HCT116 (cell line): ENCODE measurements at places on chromosomes 4 and X. TPM values are rescaled to one million over a fixed set of nuclear protein-coding genes. Genes with fewer than 3 reads are reported as not detected.
A peak's percentile ranks its signal among the peaks of the same experiment; 100 is the strongest.

ENPEP gene
- 4.5 TPM for total RNA-seq

PROM1 gene
- 17.7 TPM for total RNA-seq

DNA sequence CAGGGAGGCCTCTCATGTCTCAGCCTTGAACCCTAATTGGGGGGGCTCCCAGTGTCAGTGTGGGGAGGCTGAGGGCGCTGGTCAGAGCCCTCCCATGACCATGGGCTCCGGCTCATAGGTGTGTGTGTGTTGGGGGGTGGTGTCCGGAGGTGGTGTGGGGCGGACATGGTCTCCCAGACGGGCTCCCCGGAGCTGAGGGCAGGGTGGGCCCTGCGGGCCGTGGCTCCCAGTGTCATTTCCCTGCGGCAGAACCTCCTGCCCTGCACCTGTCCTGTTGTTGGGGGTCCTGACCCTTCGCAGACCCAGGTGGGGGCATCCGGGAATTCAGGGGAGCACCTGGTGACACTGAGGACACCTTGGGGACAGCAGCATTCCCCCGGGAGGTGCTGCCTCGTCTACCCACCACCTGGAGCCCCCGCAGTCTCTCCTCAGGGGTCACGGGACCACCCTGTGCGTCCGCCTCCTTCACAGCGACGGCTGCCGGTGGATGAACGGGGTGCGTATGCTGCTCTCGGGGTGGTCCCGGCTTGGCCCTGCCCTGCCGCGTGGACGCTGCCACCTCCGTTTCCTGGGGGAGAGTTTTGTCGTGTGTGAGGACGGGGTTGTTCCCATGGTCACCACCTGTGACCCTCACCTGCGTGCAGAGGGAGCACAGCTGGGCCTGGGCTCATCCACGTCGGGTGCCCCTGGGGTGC lies 14.5 kb upstream of the GTPBP6 start:
- DNase-seq = no peak

LONRF3 gene
- 3.1 TPM for total RNA-seq

GPC3 gene
- 0.98 TPM for total RNA-seq

- no peak for DNase-seq
These were observed 128.2 kb downstream of the CPEB2 start for GRCh38 chr4:15130441-15130840.

ZIC3 gene
- total RNA-seq = not detected

TRIM60 gene
- not detected for total RNA-seq

DNA sequence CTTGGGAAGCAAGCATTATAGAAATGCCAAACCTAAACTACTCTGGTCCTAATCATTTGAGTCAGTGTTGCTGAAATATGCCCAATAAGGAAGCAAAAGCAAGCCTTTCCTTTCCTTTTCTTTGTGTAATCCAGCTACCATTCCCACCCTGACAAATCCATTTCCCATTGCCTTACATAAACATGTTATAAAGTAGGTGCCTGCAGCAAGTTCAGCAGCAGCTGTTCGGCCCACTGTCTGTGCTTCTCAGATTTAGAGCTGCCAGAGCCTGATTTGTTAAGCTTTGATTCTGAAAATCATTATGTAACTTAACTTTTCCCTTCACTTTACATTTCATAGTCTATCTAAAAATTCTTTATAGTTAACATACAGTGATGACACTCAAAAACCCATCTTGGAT lies 148.6 kb downstream of the EPHA5 start:
- no peak for DNase-seq

TMPRSS11D gene
- not detected for total RNA-seq

P2RY4 gene
- not detected for total RNA-seq

GRCh38 chrX:9342561-9343051 lies 122.3 kb upstream of the TBL1X start:
- DNase-seq = peak; percentile 71

MID2 gene
- total RNA-seq = 5.1 TPM

DNA sequence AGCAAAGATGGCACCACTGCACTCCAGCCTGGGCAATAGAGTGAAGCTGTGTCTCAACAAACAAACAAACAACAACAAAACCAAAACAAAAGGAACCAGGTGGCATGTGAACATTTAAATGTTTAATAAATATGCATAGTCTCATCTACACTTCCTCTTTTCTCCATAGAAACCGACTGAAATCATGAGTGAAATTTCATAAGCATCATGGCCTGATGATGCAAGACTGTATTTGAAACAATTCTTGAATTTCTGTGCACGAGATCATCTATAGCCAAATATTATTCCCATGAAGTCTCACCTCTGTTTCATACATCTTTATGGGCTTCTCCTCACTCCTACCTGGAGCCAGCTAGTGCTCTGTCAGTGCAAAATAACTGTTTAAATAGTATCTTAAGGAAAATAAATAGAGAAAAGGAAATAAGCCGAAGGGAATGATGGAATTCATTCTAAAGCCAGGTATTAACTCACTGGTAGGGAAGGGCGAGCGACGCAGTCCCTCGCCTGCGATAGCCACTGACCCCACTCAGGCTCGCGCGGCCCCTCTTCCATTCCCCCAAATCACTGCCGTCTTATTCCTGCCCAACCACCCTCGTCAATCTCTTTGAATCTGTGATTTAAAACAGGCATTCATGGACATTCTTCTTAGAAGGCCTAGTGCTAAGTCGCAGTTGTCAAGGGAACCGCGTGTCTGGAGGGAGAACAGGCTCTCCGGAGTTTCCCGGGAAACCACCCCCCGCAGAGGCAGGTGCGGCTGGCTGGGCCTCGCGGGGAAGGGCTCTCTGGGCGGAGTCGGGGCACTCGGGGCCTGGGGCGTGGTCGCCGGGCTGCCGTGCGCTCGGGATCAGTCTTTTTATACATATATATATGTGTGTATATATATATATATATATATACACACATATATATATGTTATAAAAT lies 52.4 kb upstream of the TRIM2 start:
- DNase-seq = no peak

DNA sequence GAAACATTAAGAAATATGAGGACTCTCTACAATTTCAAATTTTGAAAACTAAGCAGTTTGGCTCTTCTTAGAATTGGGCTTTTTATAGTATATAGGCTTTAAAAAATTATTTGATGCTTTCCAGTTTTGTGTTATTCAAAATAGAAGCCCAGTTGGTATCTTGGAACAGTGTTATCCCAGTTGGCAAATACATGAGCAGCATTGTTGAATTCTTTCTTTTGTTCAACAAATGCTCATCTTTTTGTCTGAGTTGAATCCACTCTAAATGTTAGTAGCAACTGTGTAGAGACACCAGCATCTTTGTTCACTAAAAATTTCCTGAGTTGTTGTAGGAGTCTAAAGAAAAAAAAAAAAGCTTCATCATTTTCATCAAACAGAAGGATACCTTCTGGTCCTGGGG lies 41.0 kb upstream of the LIMCH1 start:
- DNase-seq = no peak

ENPP6 gene
- total RNA-seq = not detected

DNA sequence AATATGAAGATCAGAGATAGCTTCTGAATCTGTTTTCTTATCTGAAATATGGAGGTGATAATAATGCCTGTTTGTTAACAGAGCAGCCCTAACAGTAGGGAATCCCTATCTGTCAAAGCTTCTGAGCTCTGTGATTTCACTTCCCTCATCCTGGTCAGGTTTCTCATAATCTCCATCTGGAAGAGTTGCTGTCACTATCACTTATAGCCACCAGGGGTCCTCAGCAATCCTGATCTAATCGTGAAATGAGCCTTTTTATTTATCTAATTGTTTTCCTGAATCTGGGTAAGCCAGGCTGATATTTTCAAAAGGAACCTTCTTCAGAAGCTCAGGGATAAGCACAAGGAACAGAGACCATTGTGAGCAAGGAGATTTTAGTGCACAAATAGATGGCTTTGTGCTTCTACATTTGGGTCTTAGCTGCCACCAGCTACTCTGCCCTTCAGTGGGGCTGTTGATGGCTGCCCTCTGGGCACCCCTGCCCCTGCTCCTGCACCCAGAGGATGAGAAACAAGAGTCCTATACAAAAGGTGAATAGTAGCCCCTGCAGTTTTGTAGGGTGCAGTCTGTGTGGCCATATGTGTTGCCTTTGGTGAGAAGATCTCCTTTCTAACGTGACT lies 196.4 kb upstream of the RADX start:
- DNase-seq = peak; percentile 8

HUWE1 gene
- 197 TPM for total RNA-seq

DNA sequence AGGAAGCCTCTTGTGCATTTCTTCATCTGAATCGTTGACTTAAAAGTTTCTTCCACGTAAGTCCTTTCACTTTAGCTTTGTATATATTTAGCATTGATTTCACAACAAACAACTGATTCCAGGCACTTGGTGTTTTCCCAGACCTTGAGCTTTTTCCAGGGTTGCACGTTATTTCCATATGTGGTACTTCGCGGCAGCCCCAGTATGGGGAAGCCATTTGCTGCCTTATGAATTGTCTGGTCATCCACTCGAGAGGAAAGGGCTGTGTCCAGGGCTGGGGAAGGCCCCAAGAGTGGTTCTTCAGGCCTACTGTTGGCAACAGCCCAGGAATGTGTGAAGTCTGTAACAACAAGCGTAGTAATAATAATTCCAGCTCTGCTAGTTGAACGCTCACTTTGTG lies 2.8 kb upstream of the TLR8 start:
- DNase-seq = no peak

- peak; percentile 79 for DNase-seq
These were observed 16.2 kb downstream of the GATB start for GRCh38 chr4:151744614-151745013.

MAGIX gene
- 2.6 TPM for total RNA-seq

- peak; percentile 26 for DNase-seq
These were observed 44.5 kb downstream of the SCFD2 start for GRCh38 chr4:53321151-53321983.

DNA sequence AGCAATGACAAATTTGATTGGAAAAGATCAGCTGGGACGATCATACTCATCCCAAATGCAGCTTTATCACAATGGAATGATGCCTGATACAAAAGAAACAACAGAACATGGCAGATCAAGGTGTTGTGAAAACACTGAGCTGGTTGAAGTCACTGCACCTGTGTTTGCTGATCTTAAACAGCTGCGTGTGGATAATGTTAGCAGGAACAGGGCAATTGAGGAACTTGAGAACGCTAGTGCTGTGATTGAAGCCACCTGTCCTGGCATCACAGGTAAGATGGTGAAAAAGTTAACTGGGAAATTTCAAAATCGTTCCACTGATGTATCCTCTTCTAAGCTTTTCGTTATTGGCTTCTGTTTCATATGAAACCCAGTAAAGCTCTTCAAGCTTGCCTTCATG lies 27.4 kb upstream of the SOD3 start:
- DNase-seq = no peak

DNA sequence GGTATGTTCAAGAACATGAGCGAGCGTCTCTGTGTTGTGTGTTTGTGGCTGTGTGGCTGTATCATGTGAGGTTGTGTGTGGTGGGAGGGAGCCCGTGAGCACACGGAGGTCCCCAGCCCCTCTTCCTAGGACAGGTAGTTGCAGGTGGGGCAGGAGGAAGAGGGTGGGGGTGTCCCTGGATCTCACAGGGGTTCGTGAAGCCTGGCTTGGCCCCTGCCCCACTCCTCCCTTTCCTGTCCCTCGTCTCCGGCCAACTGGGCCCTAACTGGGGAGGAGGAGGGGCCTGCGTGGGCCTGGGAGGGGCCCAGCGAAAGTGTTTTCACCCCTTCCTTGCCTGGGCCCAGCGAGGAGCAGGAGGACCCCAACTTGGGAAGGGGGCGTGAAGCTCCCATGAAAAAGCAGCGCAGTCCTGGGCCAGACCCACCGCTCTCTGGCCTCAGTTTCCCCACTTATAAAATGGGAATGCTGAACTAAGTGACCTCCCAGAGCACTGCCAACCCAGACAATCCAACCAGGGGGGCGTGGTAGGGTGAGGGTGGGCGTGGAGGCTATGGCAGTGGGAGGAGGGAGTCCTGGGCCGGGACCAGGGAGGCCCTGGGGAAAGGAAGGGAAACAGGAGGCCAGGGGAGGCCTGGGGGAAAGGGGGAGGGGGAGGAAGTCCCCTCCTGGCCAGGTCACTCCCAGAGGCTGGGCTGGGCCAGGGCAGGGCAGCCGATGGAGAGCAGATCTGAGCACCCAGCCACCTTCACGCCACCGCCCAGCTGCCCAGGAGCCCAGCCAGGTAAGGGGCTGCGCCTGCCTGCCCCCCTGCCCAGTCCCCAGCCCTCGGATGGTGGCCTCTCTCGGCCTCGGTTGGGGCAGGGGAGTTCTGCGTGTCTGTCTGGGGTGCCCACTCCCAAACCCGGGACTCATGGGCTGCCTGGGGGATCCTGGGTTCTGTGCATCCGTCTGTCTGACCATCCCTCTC lies at the start of gene AVPR2:
AVPR2 (plus strand) TSS at position 683 of the 967 bp plus-strand sequence. CDS start 473 bp downstream, outside the sequence.
- DNase-seq = no peak

GPR34 gene
- not detected for total RNA-seq

DNA sequence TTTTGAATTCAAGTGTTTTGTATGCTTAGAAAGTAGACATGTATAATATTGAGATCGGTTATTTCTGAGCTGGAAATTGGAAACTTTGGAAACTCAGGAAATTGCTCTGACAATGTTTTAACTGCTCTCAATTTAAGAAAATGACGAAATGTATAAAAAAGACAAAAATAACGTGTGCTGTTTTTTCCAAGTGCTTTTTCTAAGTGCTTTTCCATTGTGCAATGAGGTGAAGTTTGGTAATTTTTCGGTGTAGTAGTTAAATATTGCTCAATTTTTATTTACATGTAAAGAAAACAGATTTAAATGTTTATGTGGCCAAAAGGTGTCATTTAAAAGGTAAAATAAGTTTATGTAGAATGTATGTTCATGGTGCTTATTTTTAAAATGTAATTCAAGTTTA lies 39.4 kb upstream of the RHOH start:
- no peak for DNase-seq

- no peak for DNase-seq
These were observed 719.7 kb upstream of the GRIA3 start for GRCh38 chrX:122464341-122464740.

GRCh38 chrX:136275553-136275952 lies 24.4 kb upstream of the MAP7D3 start:
- DNase-seq = no peak

GUCY1B1 gene
- not detected for total RNA-seq

CITED1 gene
- total RNA-seq = 2.8 TPM

GRCh38 chr4:179325181-179325580 lies 1882.9 kb upstream of the AGA start:
- DNase-seq = no peak

OTUD6A gene
- not detected for total RNA-seq

DNA sequence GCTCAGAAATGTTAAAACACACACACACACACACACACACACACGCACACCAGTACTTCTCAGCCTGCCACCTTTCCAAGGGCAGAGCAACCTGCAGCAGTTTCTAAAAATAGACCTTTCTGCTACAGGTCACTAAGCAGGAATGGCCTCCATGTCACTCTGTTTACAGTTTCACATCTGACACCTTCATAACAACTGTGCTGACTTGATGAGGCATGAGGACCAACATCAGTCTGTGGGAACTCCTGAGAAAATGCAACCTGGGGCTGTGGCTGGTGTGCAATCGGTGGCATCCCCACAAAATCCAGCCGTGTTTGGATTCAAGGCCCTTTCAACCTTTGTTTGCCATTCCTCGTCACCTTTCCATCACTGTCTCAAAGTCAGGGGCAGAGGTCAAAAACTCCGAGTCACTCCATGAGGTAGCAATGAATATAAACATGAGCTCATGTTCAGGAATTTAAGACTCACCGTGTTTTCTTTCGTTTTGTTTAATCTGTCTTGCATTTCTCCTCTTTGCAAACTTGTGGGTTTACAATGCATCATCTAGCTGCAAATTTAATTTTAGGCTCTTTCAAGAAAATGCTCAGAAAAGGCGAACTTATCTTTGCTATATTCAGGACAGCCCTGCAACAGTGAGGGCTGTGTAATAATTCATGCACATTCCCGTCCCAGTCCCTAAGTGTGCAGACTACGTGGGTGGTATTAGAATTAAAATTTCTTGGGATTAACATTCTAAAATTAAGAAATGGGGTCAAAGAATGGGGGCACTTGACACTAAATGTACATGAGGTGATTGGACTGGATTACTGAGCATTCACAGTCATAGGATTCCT lies 135.3 kb downstream of the SHROOM3 start:
- no peak for DNase-seq
